Left forelimb (tissue), 1 donor: ENCODE measurements at places on chromosomes 16 and 17.

DNA sequence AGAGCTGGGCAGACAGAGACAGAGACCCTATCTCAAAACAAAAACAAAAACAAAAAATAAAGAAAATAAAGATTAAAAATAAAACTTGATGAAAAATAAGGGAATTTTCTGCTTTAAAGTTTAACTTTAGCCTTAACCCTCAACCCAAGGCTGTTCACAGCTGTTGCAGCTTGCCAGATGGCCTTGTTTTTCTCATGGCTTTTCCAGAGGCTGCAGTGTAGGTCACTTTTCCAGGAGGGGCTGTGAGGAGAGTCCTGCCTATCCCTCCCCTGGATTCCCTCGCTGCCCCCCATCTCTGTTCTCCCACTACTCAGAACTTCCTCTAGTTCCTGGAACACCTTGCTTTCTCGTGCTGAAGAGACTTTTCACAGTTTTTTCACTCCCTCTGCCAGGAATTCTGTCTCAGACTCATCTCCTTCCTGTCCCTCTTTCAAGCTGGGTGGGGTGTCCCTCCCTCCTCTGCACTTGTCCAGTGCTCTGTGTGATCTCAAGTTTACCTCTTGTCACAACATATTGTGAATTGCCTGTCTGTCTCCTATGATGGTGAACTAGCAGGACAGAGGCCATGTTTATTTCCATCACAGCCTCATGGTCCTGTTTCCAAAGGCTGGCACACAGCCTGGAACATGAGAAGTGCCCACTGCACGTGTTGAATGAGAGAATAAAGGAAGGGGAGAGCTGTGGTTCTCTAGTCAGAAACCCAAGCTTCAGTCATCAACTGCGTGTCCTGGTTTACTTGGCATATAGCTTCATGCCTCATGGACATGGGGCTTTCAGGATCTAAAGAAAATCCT, 69.9 kb upstream of the MSI2 start:
- DNase-seq: no peak

GRCh38 chr17:83125515-83126274, 46.3 kb downstream of the METRNL start:
- DNase-seq: peak; percentile 46

DNA sequence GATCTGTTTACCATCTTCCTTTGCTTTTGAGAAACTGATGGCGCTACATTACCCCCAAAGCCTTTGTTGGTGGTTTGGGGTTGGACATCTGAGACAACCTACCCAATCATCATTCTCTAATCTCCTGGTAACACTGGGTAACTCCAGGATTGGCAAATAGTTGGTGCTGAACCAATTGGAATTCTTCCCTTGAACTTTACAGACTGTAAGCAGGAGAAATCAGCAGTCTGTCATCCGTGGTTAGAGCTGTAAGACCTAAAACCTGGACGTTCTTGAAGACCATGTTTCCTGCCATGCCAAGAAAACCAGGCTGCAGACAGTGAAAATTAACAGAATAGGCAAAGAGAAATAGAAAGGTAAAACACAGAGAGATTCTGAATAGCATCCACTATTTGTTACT, 398.8 kb upstream of the SALL1 start:
- DNase-seq: no peak

DNA sequence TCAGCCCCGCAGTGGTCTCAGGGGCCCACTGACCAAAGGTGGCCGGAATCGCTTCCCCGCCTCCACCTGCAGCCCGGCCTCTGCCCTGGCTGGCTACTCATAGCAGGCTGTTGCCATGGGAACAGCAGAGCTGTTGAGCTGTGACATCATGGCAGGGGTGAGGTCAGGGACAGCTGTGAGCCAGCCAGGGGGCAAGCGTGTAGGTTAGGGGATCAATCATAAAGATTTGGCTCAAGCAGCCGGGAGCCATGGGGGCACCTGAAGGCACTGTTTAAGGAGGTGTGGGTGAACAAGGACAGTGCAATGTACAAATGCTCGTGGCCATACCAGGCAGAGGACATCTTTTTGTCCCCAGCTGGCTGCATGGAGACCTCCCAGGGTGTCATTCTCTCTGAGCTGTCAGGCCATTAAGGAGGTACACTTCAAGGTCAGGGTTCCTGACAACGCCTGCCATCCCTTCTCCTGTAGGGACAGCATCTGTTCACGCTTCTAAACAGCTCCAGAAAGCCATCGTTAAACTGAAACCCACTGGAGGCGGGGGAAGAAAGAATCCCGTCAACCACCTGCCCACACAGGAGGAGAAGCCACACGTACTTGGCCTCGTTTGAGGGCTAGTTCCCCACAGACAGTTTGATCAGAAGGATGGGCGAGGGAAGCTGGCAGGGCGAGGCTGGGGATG, at the start of gene CEP295NL:
Gene CEP295NL (minus strand): TSS at position 101 of the 679 bp plus-strand sequence. CDS start 1,373 bp downstream, outside the sequence.
- no peak for DNase-seq

DNA sequence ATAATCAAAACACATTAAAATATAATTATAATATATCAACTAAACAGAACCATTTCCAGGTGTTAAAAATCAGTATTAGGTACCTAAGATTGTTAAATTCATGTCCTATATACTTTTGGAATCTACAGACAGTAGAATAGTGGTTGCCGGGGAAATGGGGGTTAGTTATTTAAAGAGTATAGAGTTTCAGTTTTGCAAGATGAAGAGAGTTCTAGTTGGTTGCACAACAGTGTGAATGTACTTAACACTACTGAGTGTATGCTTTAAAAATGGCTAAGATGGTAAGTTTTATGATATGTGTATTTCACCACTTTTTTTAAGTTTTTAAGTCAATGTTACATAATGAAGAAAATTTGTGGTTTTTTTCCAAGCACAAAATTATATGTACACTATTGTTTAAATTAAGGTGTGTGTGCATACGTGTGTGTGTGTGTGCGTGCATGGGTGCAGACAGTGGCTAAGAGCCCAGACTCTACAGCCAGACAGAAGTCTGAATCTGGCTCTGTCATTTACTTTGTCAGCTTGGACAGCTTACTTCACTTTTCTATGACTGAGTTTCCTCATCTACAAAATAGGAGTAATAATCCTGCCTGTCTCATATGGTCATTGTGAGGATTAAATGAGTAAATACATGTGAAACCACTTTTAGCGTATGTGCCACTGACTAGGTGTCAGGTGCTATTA, 25.3 kb upstream of the PHAF1 start:
- no peak for DNase-seq

GRCh38 chr17:50055426-50056216, at the start of gene ITGA3:
Gene ITGA3 (plus strand): TSS chr17:50056110. CDS start chr17:50056440, 330 bp downstream.
- DNase-seq: no peak
